ENCODE measurements at places on chromosomes 4 and X. TPM values are rescaled to one million over a fixed set of nuclear protein-coding genes. Genes with fewer than 3 reads are reported as not detected.
A peak's percentile ranks its signal among the peaks of the same experiment; 100 is the strongest.

The FOXR2 gene
- not detected for total RNA-seq

The PRSS12 gene
- total RNA-seq: 5.0 TPM

The MOB1B gene
- total RNA-seq: 30.5 TPM

The ARR3 gene
- not detected for total RNA-seq

The PHKA1 gene
- 9.1 TPM for total RNA-seq

The SPANXC gene
- not detected for total RNA-seq

The GC gene
- total RNA-seq: not detected

The GLRB gene
- total RNA-seq: 0.93 TPM

DNA sequence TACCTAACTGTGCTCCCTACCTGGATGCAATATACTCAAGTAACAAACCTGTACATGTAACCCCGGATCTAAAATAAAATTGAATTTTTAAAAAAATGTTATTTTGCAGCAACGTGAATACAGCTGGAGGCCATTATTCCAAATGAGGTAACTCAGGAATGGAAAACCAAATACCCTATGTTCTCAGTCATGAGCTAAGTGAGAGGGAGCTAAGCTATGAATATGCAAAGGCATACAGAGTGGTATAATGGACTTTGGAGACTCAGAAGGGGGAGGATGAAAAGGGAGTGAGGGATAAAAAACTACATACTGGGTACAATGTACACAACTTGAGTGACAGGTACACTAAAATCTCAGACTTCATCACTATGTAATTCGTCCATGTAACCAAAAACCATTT, 78.6 kb downstream of the CENPC start:
- no peak for DNase-seq

- DNase-seq: no peak
These were observed 13.4 kb downstream of the MAML3 start for GRCh38 chr4:140140566-140140965.

DNA sequence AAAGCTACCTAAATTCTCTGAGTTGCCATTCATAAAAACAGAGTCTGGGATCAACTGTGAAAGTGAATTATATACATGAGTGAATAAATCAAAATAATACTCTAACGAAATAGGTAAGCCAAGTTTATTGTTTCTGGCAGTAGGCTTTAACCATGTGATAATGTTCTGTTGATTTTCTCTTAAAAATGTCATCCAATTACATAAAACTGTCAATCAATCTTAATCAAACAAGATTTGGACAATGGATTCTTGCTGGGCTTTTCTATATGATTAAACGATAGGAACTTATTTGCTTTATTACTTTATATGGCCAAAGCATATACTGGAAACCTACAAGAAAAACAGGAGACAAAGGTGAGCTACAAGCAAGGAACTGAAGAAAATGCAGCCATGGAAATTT, 148.8 kb downstream of the INPP4B start:
- no peak for DNase-seq

- no peak for DNase-seq
These were observed 77.8 kb downstream of the SORBS2 start for GRCh38 chr4:185734214-185734613.

DNA sequence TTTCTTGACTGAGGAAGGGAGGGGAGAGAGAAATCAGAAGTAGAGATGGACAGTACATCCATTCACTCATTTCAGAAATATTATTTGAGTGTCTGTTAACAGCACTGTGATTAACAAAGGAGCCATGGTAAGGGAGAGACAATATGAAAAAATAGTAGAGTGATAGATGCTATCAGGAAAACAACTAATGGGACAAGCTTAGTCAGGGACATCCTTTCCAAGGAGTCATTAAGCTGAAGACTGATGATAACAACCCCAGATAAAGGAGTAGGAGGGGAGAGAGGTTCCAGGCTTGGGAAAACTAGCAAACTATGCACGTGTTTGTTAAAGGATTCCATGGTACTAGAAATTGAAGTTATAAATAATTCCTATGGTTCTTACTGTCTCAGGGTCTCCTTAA, 122.2 kb downstream of the CBR4 start:
- DNase-seq: no peak

DNA sequence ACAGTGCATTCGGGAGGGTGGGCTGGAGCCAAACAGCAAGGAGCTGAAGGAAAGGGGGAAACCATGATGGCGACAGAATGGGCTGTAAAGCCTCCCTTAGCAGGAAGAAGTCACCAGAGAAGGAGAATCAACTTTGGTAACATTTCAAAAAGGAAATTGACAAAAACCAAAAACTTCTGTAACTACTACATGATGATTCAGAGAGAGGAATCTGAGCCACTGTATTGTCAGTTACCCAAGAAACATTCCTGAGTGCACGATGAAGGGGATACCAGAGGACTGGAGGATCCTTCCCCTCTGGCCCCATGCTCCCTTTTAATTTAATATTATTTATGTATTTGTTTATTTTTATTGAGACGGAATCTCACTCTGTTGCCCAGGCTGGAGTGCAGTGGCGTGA, 26.3 kb downstream of the PDHA1 start:
- DNase-seq: no peak

DNA sequence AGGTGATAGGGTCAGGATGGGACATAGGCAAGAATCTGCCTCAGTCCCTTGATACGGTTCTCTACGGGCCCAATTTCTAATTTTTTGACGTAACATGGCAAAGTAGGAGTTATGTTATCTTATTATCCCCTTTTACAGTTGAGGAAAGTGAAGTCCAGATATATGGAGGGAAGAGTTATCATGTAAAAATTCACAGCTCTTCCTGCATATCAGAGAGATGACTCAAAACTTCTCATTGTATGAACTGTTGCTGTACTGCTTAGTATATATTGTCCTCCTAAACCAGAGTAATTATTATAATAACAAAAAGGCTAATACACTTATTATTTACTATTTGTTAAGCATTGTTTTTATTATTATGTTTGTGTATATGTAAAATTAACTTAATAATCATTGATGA, 260.5 kb upstream of the IGFBP7 start:
- DNase-seq: no peak

DNA sequence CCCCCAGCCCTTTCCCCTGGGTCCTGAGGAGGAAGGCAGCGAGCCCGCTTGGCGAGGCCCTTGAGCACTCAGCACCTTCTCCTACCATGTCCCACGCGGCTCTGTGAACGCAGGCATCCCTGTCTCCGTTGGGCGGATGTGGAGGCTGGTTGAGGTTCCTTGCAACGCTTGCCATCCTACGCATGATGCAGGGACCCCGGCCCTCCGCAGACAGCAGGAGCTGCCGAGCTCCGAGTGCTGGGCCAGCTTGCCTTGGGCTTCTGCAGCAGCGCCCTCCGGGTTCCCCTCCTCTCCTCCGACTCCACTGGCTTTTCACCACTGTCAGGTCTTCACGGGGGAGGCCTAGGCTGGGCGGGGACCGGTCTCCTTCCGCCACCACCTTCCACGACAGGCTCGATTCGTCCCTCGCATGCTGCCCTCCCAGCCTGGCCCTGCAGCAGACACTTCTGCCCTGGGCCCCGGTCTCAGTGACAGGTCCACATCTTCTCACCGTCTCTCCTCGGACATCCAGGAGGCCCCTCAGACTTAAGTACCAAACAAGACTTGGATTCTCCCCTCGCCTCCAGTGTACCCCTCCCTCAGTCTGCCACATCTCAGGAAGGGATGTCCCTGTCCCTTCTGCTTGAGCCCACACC, 67.6 kb upstream of the HGFAC start:
- no peak for DNase-seq

DNA sequence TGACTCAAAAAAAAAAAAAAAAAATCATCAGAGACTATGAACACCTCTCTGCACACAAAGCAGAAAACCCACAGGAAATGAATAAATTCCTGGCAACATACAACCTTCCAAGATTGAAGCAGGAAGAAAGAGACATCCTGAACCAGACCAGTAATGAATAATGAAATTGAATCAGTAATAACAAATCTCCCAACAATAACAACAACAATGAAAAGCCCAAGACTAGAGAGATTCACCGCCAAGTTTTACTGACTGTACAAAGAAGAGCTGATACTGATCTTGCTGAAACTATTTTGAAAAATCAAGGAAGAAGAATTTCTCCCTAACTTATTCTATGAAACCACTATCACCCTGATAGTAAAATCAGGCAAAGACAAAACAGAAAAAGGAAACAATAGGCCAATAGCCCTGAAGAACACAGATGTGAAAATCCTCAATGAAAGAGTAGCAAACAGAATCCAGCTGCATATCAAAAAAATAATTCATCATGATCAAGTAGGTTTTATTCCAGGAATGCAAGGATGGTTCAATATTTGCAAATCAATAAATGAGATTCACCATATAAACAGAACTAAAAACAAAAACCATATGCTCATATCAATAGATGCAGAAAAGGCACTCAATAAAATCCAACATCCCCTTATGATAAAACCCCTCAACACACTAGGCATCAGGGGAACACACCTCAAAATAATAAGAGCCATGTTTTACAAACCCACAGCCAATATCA, 31.0 kb upstream of the PLK4 start:
- DNase-seq: no peak

DNA sequence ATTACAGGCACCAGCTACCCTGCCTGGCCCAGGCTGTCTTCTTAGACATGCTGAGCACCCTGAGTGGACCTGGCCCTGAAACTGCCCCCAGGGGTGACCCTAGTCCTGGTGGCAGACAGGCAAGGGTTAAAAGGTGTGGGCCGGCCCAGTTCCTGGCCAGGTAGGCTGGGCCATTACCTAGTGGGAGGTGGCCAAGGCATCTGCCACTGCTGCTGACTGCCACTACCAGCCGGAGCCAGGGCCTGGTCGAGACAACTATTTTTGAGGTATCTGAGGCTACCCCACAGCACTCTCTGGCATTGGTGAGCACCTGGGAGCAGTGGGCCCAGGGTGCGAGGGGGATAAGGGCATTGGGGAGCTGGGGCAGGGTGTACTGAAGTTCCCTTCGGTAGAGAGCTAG, at the start of gene CCDC120:
CCDC120 (plus strand) TSS at position 206 of the 400 bp plus-strand sequence. CDS start 3,043 bp downstream, outside the sequence.
- DNase-seq: peak; percentile 76

- no peak for DNase-seq
These were observed 162.8 kb downstream of the NHS start for GRCh38 chrX:17537723-17538243.

DNA sequence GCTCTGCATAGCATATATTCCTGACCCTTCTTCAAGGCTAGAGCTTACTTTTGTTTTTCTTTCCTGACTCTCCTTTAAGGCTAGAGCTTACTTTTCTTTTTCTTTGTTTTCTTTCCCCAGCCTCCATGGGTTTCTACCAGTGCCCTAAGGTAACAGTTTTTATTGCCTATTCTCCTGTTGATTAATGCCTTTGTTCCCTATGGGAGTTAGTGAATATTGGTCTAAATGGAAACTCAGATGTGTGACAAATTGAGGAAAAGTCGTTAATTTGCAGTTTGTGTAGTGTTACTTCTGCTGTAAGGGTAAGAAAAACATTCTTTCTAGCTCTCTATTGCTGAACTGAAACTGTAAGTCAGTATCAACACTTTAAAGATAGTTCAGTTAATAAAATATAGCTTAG, 358.7 kb downstream of the IL15 start:
- no peak for DNase-seq

- no peak for DNase-seq
These were observed 103.5 kb downstream of the GPR143 start for GRCh38 chrX:9662148-9662547.

DNA sequence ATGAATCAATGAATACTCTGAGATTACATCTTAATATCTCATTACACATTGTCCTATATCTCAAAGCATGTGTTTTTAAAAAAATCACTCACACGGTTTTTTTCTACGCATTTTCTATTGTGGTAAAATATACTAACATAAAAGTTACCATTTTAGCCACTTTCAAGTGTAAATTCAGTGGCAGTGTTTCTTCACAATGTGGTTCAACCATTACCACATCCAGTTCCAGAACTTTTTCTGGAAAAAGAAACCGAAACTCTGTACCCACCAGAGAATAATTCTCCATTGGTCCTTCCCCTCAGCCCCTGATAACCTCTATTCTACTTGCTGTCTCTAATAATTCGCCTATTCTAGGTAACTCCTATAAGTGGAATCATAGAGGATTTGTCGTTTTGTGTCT, 35.3 kb upstream of the ACSL1 start:
- DNase-seq: no peak

GRCh38 chrX:153477364-153477857, 7.0 kb upstream of the HAUS7 start:
- DNase-seq: no peak

DNA sequence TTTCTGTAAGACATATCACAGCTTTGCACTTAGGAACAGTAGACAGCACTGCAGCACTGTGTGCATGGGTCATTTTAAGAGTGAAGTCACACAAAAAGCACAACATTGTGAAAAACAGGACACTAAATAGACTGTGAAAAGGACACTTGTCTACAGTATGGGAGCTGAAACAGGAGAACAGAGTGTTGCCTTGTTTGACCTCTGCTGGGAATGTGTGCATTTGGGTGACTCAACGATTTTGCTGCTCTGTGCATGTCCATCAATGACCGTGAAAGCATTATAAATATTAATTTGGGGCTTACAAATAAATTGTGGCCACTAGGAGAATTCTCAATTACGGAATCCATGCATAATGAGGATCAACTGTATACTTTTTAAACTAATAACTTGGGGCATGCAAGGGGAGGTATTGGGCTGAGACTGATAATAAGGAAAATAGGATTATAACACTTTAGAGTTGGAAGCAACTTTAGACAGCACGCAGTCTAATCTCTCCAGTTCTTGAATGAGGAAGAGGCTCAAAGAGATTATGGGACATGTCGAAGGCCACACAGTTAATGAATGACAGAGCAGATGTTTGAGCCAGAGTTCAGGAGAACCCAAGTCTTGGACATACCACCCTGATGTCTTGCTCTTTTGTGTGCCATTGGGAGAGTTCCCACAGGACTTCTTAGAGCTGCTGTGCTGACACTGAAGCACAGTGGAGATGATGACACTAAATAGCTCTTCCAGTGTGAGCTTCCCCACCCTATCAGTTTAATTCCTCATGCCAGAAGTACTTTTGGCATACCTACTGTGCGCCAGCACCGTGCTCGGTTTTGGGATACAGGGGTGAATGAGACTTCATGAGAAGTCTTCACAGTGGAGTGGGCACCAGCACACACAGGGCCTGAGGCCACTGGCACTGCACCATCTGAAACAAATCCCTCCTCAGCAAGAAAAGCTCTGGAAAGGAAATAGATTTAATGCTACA, 79.3 kb downstream of the FRAS1 start:
- no peak for DNase-seq

DNA sequence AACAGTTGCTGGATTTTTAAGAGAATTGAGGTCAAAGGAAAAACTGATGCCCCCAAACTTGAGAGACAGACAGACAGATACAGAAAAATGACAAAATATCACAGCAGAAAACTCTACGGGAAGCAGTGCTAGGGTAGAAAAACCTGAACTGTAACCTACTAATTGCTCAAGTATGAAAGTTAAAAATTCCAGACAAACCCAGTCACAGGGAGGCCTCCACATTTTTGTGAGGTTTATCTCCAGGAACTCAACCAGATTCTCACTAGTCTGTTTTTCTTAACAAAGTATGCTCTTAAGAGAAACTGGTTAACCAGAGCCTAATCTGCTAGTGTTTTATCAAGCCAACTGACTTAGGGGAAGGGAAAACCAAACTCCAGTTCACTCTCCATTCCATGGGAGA, 19.9 kb upstream of the PPP3CA start:
- no peak for DNase-seq

- no peak for DNase-seq
These were observed 40.6 kb downstream of the USP26 start for GRCh38 chrX:133056341-133056740.

Measured in endodermal cell (in vitro differentiated cells).